ENCODE measurements at places on chromosomes 7 and 10.

DNA sequence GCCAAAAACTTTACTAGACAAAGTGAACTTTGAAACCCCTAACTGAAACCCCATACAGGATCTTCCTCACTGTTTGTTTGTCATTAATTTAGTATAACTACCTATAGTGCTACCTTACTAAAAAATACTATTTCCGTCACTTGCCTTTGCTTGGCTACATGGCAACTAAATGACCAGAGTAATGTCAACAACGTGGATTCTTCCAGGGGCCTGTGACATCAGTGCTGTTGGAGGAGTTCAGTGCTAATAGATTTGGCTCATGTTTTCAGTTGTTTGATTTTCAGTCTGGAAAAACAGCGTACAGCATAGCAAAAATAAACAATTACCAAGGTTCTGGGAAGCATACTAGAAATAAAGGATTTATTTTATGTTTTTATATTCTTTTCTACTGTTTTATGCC, 3.0 kb upstream of the ASB15 start:
- no peak for DNase-seq

DNA sequence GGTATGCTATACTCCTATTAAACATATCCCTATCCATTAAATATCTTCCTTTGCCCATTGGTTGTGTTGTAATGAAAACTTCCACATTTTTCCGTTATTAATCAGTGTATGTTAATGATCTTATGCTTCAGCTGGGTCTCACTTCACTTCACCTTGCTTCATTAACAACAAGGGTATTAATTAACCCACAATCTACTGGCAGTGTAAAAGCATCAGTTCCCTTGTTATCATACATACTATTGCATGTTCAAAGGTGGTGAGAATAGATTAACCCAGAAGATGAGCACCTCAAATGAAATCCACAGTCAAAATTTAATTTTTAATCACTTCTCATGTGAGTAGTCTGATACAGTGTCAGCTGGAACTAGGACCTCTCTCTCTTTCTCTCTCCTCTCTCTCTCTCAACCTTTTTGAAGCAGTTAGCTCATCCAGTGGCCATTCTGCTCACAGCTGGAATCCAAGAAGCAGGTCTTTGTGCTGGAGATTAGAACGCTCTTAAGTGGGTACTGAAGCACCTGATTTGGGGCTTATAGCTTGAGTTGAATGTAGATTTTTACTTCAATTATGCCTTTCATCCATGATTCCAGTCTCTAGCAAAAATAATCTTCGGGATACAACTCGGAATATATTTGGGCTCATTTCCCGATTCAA, 172.3 kb downstream of the RAPGEF5 start:
- peak; percentile 24 for DNase-seq

- DNase-seq, result no peak
These were observed 17.0 kb downstream of the COBL start for GRCh38 chr7:51299391-51300133.

GRCh38 chr7:112080441-112080840, 125.8 kb downstream of the DOCK4 start:
- DNase-seq, result peak; percentile 53

DNA sequence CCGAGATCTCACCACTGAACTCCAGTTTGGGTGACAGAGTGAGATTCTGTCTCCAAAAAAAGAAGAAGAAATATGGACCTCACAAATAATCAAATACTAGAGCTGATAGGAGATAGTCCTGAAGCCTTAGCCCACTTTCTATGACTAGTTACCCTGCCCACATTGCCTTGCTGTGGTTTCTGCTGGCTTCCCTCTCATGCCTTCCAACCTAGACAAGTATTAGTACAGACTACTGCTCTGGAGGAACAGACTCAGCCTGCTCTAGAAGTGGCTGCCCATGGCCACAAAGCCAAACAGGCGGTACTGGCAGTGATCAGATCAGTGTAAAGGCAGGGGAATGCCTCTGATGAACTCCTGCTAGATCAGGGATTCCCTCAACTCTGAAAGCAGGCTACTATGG, 89.7 kb upstream of the PRKAR2B start:
- no peak for DNase-seq

- DNase-seq, result no peak
These were observed 774.7 kb downstream of the SUGCT start for GRCh38 chr7:40909346-40909980.

GRCh38 chr7:17209101-17209500, 89.4 kb upstream of the AHR start:
- DNase-seq, result no peak

GRCh38 chr7:40356312-40356711, 221.5 kb downstream of the SUGCT start:
- DNase-seq, result no peak

DNA sequence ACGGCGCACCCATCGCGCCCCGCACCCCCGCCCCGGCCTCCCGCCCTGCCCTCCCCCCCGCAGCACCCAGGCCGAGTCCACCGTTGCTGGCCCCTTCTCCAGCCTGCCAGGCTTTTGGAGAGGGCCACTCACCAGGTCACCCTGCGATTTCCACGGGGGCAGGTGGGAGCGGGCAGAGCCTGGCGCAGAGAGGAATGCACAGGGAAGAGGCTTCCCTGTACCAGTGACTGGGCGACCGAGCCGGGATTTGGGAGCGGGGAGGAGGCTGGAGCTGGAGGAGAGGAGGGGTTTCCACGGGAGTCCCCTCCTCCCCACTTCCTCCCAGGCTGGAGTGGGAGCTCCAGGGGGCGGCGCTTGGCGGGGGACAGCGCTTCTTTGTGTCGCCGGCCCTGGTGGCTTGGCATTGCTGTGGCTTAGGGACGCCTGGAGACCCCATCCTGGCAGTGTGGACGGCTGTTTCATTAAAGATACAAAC, 19.3 kb downstream of the TCAF1 start:
- peak; percentile 42 for DNase-seq

- no peak for DNase-seq
These were observed 87.2 kb downstream of the CALD1 start for GRCh38 chr7:134866617-134867016.

- DNase-seq, result no peak
These were observed 3.5 kb downstream of the OAT start for GRCh38 chr10:124415210-124415609.

- DNase-seq, result no peak
These were observed 299.7 kb upstream of the CSTF2T start for GRCh38 chr10:51999096-51999495.

DNA sequence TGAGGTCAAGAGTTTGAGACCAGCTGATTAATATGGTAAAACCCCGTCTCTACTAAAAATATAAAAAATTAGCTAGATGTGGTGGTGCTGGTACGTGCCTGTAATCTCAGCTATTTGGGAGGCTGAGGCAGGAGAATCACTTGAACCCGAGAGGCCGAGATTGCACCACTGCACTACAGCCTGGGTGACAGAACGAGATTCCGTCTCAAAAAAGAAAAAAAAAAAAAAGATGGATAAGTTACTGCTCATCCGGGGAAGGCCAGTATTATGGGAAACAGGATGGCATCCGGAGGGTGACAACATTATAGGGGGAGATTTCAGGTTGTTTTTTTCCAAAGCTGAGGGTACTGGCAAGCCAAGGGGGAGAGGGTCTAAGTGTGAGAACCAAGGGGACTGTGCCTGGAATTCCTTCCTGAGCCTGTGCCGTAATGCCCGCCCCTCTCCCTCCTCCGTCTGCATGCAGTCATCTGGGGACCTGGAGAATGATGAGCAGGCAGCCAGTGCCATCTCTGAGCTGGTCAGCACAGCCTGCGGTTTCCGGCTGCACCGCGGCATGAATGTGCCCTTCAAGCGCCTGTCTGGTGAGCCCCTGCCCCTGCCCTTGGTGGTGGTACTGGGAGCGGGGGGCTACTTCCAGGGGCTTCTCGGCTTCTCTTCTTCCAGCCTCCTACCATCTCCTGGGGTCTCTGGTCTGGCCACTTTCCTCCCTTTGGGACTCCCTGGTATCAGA, 4.4 kb downstream of the LAMTOR4 start:
- DNase-seq, result no peak

DNA sequence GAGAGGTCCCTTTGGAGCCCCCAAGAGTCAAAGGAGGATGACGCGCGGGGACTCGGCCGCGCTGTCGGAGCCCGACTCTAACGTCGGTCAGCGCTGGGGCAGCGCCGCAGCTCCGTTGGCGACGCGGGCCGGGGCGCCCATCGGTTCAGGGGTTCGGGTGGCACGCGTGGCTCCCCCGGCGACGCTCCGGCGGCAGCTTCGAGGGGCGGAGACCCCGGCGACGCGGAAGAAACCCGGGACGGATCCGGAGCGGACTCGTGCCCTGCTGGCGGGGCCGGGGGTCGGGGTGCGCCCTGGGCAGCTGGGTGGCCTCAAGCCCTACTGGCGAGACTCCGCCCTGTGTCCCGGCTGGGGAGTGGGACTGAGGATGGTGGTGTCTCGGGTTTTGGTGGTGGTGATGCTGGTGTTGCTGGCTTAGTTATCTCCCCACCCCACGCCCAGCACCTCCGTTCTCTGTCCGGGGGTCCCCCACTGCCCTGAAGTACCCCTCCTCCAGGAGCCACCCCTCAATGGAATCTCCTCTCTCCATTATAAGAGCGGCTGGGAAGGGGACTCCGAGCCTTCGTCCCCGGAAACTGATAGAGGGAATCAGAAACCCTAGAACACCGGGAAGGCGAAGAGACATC, at the start of gene NAT16:
TSS of gene NAT16 (minus strand) at position 164 of the 626 bp plus-strand sequence. CDS start 5,486 bp downstream, outside the sequence.
- peak; percentile 66 for DNase-seq

GRCh38 chr10:105188737-105189462, 547.8 kb downstream of the SORCS3 start:
- DNase-seq, result peak; percentile 33

DNA sequence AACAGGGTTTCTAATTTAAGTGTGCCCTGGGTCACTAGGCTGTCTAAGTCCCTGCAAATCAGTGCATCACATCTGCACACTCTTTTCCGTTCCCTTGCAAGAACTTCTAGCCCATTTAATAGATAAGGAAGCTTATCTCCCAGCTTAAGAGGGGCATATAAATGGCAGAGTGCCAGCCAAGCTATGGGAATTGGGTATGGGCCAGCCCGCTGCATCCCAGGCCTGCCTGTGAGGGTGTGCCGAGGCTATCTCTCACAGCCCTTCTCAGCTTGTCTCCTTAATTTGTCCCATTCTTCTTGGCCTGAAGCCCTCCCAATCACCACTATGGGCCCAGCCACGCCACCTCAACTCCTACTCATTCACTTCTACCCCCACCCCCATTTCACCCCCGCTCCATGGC, 14.7 kb downstream of the AQP1 start:
- no peak for DNase-seq

DNA sequence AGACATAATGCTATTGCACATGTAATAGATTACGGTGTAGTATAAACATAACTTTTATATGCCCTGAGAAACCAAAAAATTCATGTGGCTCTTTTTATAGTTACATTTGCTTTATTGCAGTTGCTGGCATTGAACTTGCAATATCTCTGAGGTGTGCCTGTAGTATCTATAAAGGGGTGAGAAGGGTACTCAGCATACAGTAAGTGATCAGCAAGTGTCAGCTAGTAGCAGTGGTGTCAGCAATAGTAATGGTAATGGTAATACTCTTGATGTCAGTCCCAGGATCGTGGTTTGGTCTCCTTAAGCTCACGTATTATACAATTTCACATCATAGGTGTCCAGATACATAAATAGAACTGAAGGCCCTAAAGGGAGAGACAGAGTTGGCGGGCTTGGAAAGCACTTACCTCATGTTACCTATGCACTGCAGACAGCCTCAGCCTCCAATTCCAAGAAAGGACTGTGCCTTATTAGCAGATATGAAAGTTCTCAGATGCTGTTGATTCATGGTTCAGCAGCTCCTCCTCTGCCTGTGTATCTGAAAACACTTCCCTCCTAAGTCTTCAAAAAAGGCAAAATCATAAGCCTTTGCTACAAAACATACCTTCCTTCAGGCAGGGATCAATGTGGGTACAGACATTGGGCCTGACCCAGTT, 6.6 kb upstream of the GIMAP7 start:
- no peak for DNase-seq

DNA sequence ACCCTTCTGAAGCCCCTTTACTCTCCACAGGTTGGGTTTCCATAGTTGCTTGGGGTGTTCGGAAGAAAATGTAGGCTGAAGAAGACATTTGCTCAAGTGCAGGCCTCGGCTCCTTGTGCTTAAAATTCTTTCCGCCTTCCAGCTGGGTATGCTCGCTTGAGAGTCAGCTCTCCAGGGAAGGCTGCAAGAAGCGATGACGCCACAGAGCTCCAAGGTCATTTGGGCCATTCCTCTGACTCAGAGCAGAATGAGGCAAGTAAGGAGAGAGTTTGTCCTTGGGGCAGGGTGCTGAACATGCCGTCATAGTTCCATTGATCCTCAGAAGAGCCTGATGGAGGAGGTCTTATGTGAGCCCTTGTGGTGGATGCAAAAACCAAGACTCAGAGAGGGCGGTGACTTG, 27.4 kb upstream of the HSPA12A start:
- DNase-seq, result no peak

DNA sequence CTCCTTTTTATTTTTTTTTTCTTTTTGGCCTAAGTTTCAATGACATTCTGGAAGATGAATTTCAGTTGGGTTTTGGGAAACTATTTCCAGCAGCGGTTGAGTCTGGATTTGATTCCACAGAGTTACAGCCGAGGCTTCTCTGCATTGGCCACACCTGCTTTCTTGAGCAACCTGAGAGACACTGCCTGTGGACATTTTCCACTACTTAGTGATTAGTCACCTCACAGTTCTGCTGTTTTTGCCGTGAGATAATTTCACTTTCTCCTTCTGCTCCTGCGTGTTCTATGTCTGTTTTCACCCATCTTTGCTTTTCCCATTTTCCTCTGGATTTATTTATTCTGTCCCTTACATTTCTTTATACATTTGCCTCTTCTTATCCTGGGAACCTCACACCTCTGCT, 243.0 kb downstream of the BICC1 start:
- no peak for DNase-seq

DNA sequence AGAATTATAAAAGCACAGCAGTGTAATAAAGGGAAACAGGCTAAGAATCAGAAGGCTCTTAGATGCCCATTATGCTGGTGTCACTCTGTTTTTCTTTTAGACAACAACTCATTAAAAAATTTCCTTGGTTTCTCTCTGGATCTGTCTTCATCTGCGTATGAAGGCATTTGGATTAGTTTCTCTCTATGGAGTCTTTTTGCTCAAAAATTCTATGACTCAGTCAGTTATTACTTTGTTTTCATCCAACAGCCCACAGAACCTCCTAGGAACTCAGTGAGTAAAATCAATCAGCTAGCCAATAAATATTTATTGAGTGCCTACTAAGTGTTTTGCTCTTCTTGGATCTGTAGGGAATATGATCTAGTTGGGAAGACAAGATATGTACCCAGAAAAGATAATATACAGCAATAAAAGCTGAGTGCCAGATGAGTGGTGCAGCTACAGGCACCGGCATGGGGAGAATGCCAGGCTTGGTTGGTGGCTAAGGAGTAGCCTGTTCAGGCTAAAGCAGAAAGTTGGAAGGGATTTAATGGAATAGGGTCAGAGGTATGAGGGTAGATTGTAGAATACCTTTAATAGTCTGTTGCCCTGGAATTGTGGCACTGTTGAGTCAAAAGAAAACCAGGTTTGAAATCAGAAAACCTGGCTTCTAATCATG, 156.2 kb downstream of the LRRC4 start:
- DNase-seq, result no peak

All from NCI-H1417 (cell line).